ENCODE measurements at places on chromosomes 1 and 21. TPM values are rescaled to one million over a fixed set of nuclear protein-coding genes. Genes with fewer than 3 reads are reported as not detected.

Gene PRR9
- total RNA-seq: not detected

Gene FCRLA
- total RNA-seq: 0.13 TPM

Gene LIPI
- not detected for total RNA-seq

Gene LRRC7
- 0.13 TPM for total RNA-seq

Gene SELENON
- 23.0 TPM for total RNA-seq

Gene GREM2
- total RNA-seq: not detected

Gene NRIP1
- 35.6 TPM for total RNA-seq

Gene OR14K1
- not detected for total RNA-seq

Gene ZFP69B
- total RNA-seq: 0.77 TPM

Gene REN
- total RNA-seq: not detected

Measured in dermis microvascular lymphatic vessel endothelial cell (primary cell).